ENCODE measurements at places on chromosomes 1 and 21.

DNA sequence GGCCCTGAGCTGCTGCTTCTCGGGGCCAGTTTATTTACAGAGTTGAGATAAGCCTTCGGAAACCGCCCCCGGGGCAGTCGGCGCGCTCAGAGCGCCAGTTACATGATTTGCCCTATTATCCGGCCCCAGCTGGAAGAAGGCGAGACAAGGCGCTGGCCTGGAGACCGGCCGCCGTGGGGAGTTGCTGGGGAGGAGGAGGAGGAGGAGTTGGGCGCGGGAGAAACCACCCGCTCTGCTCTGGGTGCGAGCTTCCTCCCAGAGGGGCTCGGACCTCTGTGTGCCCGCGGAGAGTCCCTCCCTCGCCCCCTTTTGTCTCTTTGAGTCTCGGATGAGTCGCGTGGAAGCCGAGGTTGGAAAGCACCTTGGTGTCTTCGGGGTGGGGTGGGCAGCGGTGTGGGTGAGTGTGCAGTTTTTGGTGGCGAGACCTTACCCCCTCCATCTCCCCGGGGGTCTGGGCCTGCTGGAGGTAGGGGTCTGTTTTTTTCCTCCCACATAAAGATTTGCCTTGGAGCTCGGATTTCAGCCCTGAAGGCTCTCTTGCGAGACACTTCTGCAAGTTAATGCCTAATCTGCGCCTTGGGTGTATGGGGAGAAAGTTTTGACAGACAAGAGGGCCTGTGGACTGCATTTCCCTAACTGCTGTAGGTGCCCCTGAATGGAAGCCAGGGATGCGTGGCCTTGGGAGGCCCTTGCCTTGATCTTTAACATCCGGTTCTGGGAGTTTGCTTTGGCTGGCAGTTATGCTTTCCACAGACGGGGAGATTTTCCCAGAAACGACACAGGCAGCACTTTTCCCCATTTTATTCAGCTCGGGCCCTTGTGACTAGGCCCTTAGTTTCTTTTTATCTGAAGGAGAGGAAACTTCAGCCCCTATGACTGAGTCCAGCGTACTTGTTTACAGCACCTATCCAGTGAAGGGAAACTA is 80.0 kb downstream of the NDUFS5 start:
- DNase-seq, result peak; percentile 53

DNA sequence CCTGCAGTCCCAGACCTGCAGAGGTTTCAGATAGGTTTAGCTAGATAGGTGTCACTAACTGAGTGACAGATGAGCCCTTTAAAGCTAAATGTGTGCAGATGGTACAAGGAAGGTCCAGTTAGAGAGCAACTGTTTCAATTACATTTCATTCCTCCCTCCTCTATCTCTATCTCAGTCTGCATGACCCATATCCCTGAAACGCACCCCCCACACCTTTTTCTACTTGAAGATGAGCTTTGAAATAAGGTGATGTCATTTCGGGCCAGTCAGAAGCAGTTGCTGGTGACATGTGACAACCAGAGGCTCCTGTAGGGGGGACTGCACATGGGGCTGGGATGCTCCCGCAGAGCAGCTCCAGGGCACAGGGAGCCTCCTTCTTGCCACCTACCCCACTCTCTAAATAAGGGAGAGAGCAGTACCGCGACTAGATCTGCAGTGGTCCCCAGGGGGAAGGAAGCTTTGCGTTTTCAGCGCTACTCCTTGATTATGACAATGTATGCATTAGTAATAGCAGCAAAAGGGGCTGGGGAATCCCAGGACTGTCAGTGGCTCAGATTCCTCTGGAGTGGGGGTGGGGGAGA is 4.3 kb downstream of the ATP8B2 start:
- no peak for DNase-seq

DNA sequence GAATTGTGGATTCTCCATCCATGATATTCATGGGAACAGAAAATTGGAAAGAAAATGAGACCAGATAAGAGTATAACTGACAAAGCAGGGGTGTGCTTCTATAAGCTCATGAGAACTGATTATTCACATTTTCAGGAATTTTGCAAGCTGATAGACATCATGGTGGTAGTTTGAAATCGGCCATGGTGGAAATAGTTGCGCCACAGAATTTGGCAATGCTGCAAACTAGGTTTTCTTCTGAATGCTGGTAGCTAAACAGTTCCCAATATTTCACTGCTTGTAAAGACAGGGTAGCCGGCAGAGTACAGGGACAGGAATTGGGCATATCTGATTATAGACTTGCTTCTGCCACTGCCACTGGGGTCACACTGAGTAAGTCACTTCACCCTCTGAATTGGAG is 151.1 kb downstream of the PLXNA2 start:
- no peak for DNase-seq

DNA sequence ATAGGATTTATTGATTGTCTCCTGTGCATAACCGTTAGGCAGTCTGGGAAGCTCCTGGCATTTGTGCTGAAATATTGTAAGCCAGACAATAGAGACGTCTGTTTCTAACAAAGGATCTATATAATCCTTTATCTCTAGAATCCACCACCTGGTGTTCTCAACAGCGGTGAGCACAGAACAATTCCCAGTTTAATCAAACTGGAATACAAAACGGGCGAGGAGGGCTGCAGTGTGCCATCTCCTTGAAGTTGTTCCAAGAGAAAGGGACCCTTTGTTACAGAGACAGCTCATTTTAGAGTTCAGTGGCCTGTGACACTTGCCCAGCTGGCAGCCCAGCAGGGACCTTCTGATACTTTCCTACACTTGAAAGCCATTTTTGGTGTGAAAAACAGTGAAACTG is 162.8 kb upstream of the IVNS1ABP start:
- DNase-seq, result no peak

DNA sequence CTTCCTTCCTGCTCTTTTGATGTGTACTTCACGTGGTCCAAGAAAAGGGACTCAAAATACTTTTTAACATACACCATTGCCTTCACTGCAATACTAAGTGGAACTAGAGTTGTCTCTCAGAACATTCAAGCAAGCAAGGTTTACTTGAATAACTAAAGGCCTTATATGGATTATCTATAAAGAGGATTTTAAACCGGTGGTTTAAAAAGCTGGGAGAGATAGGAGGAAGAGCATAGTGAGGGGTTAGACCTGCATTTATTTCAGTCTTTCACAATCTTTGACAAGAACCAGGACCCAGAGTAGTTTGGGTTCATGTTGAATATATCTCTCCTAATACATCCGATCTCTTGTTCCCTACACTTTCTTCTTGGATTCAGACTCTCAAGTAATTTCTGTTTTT is 6.9 kb downstream of the S1PR1 start:
- DNase-seq, result no peak

GRCh38 chr1:230271300-230272035 is 154.7 kb downstream of the PGBD5 start:
- DNase-seq, result no peak

DNA sequence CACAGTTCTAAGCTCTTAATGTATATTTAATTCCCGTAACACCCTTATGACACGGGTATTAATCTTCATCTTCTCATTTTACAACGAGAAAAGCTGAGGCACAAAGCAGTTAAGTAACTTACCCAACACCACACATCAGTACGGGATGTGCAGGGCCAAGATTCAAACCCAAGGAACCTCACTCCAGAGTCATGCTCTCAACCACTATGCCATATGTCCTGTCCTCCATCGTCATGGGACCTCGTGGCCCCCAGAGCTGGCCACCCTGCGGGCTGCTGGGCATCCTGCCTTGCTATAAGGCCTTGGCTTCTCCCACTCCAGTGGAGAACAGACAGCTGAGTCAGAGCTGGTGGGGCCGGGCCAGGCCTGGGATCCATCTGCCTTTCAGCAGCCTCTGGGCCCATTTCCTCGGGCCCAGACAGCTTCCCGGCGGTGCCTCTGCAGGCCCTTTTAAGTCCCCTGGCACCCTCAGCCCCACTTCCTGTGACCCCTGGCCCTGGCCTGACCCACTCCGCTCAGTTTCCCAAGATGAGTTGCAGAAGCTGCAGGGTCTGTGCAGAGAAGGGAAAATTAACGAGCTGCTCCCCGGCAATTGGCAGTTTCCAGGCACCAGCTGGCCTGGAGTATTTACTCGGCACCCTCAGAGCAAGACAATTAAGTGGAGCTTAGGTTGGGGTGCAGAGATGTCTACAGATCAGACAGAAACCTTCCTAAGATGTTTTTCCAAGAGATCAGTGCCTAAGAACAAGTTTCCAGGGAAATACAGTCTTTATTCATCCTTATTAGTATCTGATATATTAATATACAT is 98.2 kb downstream of the EPHB2 start:
- DNase-seq, result peak; percentile 90

- peak; percentile 41 for DNase-seq
Measured at GRCh38 chr1:13801232-13801631, 101.2 kb downstream of the PRDM2 start.

- no peak for DNase-seq
Measured at GRCh38 chr1:173362543-173362942, 114.6 kb upstream of the PRDX6 start.

DNA sequence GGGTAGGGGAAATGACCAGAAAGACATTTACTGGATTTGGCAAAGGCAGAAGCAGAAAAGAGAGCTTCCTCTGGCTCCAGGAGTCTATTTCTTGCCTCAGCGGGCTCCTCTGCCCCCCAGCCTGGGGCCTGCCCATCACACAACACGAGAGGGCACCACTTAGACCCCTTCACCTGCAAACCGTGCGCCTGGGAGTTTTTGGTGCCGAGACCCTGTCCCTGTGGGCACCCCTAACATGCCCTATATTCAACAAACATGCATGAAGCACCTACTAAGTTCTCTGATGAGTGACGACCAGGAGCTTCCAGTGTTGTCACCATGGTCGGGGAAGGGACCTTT is 18.8 kb downstream of the IL6R start:
- no peak for DNase-seq

DNA sequence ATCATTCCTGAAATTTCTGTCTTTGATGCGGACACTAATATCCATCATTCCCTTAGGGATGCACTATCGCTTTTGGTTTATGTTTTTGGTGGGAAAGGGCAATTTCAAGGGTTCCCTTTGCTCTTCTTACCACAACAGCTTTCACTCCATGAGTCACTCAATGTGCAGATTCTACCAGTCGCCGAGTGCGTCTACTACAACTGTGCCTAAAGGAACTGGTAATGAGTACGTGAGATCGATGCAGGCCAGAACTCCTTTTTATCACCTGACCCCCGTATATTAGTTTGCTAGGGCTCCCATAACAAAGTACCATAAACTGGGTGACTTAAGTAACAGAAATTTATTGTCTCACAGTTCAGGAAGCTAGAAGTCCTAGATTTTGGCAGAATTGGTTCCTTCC is 27.5 kb upstream of the TMEM54 start:
- DNase-seq, result no peak

- DNase-seq, result no peak
Measured at GRCh38 chr1:210222340-210223006, 10.1 kb upstream of the SERTAD4 start.

DNA sequence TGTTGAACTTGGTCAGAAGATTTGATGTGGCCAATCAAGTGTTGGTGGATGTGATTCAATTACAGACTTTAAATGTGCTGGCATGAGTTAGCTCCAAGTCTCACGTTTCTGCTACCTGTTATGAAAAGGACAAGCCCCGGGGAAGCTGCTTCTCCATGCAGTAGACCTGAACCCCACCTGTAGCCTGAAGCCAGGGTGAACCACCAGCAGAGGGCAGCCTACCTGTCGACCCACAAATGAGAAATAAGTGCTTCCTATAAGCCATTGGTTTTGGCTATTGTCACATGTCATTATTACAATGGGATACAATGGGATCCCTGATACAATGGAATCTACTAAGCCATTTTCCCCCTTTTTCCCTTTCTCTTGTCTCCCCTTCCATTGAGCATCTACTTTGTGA is 230.2 kb downstream of the PRDM2 start:
- no peak for DNase-seq

GRCh38 chr1:119006406-119007279 is 18.5 kb upstream of the TBX15 start:
- no peak for DNase-seq

DNA sequence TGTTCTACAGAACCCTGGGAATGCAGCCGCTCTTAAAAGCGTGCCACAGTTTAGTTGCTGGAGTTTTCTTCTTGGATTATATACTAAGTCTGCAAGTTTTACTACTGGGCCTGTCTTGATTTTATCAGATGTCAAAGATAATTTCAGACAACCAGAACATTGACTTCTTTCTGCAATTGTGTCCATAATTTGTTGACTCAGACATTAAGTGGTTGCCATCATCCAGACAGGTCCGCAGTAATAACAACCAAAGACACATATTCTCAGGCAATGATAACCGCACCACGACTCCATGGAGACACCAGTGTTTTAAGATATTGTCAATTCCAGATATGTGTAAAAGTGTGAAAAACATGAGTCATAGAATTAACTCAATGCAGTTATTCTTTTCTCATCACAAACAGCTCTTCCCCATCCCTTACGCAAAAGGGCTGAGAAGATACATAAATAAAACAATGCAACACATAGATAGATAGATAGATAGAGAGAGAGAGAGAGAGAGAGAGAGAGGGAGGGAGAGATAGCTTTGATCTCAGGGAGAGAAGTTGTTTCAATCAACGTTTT is 90.4 kb upstream of the FMN2 start:
- no peak for DNase-seq

- DNase-seq, result no peak
Measured at GRCh38 chr1:66919063-66919462, 5.6 kb downstream of the DNAI4 start.

DNA sequence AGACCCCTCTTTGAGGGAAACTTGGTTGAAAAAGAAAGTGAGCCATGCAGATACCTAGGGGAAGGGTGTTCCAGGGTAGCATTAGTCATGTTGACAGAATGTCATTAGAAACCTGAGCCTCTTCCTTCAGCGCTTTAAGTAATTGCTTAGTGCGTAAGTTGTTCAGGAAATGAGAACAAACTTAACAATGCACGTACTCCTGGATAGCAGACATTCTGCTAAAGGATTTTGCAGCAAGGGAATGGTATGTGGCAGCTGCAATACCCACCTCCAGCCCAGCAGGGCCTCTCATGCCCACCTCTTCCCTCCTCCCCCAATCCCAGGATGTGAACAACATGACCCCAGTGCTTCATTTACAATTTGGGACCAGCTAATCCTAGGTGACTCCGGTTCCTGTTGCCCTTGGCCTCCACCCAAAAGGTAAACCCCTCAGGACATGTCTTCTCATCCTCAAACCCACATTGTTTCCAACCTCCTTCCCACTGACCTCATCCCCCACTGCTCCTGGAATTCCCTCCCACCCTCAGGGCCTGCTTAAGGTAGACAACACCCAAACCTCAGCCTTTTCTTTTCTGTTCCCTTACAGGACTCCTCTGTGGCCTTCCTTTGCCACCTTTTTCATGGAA is 98.0 kb upstream of the BCAR3 start:
- DNase-seq, result peak; percentile 70

- no peak for DNase-seq
Measured at GRCh38 chr21:36403713-36404112, 18.5 kb downstream of the CHAF1B start.

DNA sequence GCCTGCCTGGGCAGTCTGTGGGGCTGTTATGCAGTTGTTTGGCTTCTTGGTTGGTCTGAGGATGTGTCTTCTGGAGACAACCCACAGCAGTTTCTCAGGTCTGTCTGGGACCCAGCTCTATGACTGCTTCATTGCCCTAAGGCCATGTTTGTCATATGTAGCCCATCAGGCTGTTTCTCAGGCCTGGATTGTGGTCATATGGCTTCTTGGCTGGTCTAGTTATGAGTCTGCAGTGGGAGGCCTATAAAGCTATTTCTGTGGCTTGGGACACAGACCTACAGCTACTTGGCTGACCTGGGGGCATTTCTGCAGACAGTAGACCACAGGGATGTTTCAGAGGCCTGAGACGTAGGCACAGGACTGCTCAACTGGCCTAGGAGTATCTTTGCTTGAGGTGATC is 41.5 kb downstream of the CHIA start:
- no peak for DNase-seq

- no peak for DNase-seq
Measured at GRCh38 chr1:42767510-42768000, 506 bp downstream of the C1orf50 start.

GRCh38 chr1:243727503-243728203 is 122.4 kb downstream of the AKT3 start:
- DNase-seq, result no peak
